Left colon (tissue), 2 donors: ENCODE measurements at places on chromosomes 2 and 18. TPM values are rescaled to one million over a fixed set of nuclear protein-coding genes. Genes with fewer than 3 reads are reported as not detected.
A peak's percentile ranks its signal among the peaks of the same experiment; 100 is the strongest.

ALKAL2 gene
- total RNA-seq, result 2.7 TPM

GPBAR1 gene
- 1.8 TPM for total RNA-seq

ACADL gene
- 0.22 TPM for total RNA-seq

LINC00305 gene
- not detected for total RNA-seq

AFF3 gene
- 10.6 TPM for total RNA-seq

CRYGC gene
- not detected for total RNA-seq

LIPG gene
- total RNA-seq, result 39.0 TPM

ICOS gene
- total RNA-seq, result 0.34 TPM

- no peak for DNase-seq
Observed at GRCh38 chr2:233824373-233824772, 30.0 kb downstream of the HJURP start.

DNA sequence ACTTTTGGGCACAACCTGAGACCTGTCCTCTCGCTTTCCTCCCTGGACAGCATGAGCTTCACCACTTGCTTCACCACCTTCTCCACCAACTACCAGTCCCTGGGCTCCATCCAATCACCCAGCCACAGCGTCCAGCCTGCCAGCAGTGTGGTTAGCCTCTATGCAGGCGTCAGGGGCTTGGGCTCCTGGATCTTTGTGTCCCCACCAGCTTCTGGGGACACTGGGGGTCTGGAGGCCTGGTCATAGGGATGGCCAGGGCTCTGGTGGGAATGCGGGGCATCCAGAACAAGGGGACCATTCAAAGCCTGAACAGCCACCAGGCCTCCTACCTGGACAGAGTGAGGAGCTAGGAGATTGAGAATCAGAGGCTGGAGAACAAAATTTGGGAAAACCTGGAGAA, 44.2 kb upstream of the SLC4A10 start:
- DNase-seq, result no peak

DNA sequence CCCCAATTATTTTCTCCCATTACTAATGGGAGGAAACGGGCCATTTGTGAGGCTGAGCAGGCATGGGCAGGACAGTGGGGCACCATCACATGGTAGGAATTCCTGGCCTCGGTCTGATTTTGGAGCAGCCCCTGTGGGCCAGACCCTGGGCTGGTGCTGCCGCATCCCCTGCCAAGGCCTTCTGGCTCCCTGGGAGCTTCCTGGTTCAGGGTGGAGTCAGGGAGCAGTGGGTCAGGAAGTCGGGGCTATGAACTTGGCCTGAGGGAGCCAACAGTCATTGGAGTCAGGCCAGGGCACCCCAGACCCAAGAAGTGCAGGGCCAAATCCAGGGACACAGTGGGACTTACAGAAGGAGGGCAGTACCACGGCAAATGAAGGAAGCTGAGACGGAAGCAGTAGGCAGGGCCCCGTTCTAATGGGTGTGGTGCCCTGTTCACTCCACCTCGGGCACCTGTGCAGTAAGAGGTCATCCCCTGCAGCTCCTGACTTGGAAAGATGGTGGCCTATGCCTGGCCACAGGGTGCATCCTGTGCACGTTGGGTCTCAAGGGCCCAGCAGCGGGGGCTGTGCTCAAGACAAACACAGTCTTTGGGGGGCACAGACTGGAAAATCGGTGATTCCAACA, 328.1 kb downstream of the SMAD2 start:
- no peak for DNase-seq

GRCh38 chr18:35616664-35617423, 35.3 kb downstream of the GALNT1 start:
- peak; percentile 55 for DNase-seq

GRCh38 chr18:26335156-26335555, 108.9 kb downstream of the TAF4B start:
- DNase-seq, result no peak

DNA sequence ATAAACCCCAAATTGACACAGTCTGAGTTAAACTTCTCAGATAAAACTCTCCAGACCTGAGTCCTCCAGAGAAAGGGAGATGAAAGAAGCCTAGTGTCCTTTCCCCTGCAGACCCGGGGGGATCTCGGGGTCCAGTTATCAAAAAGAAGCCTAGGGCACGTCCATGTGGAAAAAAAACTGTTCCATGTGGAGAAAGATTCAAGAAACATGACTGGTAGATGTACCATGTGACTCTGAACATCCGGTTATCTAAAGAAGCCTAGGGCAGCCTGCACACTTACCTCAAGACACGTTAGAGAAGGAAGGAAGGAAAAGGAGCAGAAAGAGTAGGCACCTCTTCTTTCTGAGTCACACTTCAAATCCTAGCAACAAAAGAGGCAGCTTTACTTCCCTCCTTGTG, 421.0 kb downstream of the LRATD1 start:
- no peak for DNase-seq

- peak; percentile 8 for DNase-seq
Observed at GRCh38 chr18:46411867-46412690, 244.9 kb downstream of the LOXHD1 start.

- peak; percentile 81 for DNase-seq
Observed at GRCh38 chr2:1591978-1592907, 152.1 kb downstream of the PXDN start.

DNA sequence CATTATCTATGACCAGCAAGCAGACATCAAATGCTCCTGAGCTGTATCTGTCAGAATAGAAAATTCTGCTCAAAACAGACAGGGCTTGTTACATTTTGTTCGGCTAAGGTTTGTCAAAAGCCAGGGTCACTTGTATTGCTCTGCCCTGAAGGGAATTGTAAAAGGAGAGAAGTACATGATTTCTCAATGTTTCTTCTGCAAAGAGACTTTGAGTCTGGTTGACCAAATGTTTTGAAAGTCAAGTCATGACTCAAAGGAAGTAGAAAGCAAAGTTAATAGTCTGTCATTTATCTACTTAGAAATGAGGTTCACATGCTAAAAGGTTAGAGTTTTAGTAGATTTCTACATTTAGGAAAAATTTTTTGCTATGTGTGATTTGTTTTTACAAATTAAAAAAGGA, 1624.1 kb upstream of the ZEB2 start:
- DNase-seq, result no peak

DNA sequence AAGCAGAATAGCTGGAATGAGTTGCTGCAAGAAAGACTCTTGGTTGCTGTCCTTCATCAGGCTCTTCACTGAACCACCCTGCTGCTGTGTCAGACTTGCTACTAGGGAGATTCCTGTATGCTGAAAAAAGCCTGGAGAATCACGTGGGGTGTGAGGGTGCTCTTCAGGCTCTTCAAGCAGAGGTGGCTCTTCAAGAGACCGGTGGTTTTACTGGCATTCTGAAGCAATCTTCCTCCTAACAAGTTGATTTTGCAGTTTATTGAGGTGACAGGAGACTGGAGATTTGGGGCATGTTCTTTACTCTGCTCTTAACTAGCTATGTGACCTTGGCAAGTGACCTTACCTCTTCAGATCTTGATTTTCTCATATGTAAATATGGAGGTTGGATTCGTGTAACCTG, 14.1 kb downstream of the TMEM178A start:
- DNase-seq, result no peak

GRCh38 chr2:85433511-85434089, 15.1 kb downstream of the SH2D6 start:
- DNase-seq, result peak; percentile 77

GRCh38 chr18:47689371-47689770, 241.1 kb downstream of the SMAD2 start:
- DNase-seq, result no peak

DNA sequence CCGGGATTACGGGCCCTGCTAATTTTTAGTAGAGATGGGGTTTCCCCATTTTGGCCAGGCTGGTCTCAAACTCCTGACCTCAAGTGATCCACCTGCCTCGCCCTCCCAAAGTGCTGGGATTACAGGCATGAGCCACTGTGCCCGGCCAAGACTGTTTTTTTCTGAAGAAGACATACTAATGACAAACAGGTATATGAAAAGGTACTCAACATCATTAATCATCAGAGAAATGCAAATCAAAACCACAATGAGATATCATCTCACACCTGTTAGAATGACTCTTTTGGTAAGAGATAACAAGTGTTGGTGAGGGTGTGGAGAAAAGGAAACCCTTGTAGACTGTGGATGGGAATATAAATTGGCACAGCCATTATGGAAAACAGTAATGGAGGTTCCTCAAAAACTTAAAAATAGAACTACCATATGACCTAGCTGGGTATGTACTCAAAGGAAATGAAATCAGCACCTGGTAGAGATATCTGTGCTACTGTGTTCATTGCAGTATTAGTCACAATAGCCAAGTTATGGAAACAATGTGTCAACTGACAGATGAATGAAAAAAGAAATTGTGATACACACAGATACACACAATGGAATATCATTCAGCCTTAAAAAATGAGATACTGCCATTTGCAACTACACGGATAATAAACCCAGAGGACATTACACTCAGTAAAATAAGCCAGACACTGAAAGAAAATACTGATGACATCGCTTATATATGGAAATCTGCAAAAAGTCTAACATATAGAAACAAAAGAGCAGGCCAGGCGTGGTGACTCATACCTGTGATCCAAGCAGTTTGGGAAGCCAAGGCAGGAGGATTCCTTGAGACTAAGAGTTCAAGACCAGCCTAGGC, 20.8 kb downstream of the SOS1 start:
- DNase-seq, result no peak
